ENCODE measurements at places on chromosomes 11 and 22.

GRCh38 chr11:11461473-11461872, 108.4 kb upstream of the CSNK2A3 start:
- DNase-seq, result no peak

DNA sequence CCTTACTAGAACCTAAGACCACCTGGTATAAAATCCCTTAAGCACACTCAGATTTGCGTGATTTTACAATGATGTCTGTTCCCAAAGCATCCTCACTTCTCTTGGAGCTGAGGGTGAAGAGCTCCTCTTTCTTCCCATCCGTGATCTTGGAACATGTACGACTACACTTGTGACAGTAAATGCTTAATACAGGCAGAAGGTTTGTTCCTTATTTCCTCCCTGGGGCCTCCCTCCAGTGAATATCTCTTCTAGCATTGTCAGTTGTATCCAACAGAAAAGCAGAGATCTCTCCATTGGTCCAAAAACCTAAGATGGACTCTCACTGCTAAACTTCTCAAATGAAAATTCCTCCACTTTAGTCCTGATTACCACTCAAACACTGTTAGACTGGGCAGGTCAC, 103.6 kb upstream of the VPREB1 start:
- DNase-seq, result no peak

- DNase-seq, result no peak
Measured at GRCh38 chr11:42823546-42823945, 488.2 kb upstream of the API5 start.

DNA sequence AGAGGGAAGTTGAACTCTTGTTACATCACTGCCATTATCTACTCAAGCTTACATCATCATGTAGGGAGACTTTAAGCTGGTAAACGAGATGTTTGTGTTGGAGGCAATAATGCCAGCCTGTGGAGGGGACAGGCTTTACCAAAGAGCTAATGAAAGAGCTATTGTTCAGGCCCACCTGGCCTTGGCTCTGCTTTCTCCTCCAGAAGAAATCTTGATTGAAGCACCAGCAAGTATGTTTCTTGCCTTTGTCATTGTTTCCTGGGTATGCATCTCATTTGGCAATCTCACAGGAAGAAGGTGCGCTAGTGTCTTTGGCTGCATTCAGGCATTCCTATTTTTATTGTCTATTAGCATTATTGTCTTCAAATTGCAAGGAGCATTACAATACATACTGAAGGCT, 16.7 kb upstream of the CARD18 start:
- no peak for DNase-seq

DNA sequence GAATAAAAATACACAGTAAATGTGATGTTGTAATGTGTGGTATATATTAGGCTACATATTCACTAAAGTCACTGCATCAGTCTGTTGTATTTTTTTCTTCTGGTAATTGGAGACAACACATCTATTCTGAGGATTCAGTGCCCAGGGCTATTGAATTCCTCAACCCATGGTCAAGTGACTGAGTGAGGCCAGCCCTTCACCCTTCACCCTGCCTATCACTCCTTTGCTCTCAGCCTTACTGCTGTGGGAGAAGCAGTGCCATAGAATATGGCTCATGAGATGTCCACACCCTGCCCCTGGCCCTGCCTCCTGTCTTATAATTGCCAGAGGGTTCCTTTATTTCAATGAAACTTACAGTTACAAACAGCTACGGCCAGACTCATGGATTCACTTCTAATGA, 295.6 kb downstream of the NTM start:
- no peak for DNase-seq

GRCh38 chr11:14764579-14765527, 121.2 kb downstream of the PDE3B start:
- DNase-seq, result peak; percentile 76

- DNase-seq, result no peak
Measured at GRCh38 chr11:10646681-10647355, 46.7 kb downstream of the IRAG1 start.

DNA sequence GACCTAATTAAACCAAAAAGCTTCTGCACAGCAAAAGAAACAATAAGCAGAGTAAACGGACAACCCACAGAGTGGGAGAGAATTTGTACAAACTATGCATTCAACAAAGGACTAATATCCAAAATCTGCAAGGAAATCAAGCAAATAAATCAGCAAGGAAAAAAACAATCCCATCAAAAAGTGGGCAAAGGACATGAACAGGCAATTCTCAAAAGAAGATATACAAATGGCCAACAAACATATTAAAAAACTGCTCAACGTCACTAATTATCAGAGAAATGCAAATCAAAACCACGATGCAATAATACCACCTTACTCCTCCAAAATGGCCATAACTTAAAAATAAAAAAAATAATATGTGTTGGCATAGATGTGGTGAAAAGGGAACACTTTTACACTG, 5.2 kb downstream of the PLAAT5 start:
- no peak for DNase-seq

DNA sequence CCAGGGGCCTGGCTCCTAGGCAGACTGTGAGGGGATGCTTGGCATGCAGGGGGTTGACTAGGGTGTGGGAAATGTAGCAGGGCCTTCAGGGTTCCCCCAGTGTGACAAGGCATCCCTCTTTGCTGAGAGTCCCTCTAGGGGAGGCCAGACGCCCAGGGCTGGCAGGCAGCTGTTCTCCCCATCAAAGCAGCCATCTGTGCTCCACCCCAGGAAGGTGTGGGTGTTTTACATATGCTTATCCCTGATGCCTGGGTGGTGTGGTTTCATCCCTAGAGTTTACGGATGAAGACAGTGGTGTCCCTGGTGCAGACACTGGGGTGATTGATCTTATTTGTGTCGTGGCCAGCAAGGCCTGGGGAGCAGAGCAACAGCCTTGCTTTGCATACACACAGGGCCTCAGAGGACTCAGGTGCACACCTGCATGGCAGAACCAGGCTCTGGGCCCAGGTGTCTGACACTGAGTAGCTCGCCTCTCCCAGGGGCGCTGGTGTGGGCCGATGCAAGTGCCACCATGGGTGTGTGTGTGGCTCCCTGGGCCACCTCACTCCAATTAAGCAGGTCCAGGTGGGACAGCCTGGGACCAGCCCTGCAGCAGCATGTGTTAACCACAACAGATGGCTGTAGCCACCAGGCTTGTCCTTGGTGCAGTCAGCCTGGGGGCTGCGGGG, 74.2 kb downstream of the MED15 start:
- DNase-seq, result no peak

Data from iris pigment epithelial cell (primary cell).